T-helper 17 cell (primary cell): ENCODE measurements at places on chromosomes 2 and 18. TPM values are rescaled to one million over a fixed set of nuclear protein-coding genes. Genes with fewer than 3 reads are reported as not detected.

DNA sequence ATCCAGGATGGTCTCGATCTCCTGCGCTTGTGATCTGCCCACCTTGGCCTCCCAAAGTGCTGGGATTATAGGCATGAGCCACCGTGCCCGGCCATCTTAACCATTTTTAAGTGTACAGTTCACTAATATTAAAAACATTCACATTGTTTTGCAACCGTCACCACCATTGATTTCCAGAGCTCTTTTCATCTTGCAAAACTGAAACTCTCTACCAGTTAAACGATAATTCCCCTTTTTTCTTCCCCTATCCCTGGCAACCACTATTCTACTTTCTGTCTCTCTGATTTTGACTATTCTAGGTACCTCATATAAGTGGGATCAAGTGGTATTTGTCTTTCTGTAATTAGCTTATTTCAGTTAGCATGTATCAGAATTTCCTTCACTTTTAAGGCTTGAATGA, 16.8 kb upstream of the NEUROD1 start:
- H3K36me3 ChIP-seq: peaks cover 4% of the 10 kb centered on the region
- no peak for DNase-seq
- no peak overlapping the region for H3K4me3 ChIP-seq
- H3K27me3 ChIP-seq: peaks cover 22% of the 10 kb centered on the region

DNA sequence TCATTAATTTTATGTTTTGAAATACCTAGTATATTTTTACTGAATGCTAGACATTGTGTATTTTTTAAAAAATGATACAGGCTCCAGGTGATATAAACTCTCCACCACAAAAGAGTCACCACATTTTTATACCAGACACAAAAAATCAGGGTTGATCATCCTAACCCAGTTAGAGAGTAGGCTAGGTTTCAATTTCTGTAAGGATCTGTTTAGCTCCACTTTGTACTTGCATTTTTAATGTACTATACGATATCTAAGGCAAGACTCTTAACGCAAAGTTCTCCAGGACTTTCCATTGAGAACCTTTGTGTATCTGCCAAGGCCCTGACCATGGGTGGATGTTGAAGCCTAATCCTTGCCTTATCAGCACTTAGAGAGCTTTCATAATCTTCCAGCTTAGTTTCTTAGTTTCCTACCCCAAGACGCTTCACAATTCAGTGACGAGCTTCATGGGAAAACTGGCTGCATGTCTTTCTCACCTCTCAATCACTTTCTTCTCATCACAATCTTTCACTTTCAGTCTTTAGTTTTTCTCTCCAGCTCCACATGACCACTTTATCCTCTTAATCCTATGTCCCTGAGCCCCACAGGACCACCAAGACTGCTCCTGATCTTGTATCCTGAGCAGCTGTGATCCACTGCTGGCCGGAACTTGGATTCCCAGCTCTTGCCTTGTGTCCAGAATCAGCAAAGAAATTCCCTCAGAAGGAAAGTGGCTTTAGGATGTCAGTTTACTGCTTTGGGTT, 635.8 kb downstream of the RNF144A start:
- peaks cover 8% of the 10 kb centered on the region for H3K4me1 ChIP-seq
- no peaks in the 10 kb centered on the region for H3K27me3 ChIP-seq
- no peak for DNase-seq
- H3K27ac ChIP-seq: no peak overlapping the region
- H3K4me3 ChIP-seq: no peak overlapping the region

DNA sequence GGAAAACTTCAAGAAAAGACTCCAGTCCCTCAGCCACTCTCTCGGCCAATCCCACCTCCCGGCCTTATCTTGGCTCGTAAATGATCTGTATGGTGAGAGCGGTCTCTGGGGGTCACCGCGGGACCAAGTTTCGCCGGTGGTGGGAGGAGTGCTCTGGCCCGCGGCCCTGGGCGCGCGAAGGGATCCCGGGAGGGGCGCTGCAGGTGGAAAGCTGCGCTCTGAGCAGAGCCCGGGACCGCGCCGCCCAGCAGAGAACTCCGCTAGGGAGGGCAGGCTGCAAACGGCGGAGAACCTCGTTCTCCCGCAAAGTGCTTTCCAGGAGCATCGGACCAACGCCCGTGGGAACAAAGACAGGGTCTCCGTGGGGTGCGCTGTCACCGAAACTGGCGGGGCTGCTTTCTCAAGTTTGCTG, 622 bp downstream of the LRP2 start:
- H3K36me3 ChIP-seq: peaks cover 8% of the 10 kb centered on the region
- H3K27ac ChIP-seq: no peak overlapping the region
- DNase-seq: no peak

- H3K27ac ChIP-seq: peak within 1 kb of the TSS; percentile 91
- peaks cover 35% of the 10 kb centered on the region for H3K4me1 ChIP-seq
- peaks cover 9% of the 10 kb centered on the region for H3K27me3 ChIP-seq
- DNase-seq: peak; percentile 74
- peaks cover 3% of the 10 kb centered on the region for H3K36me3 ChIP-seq
These were observed at the start of gene ITM2C for GRCh38 chr2:230864605-230865306. Gene ITM2C (plus strand): TSS chr2:230864942. CDS start chr2:230865026, 84 bp downstream.

DNA sequence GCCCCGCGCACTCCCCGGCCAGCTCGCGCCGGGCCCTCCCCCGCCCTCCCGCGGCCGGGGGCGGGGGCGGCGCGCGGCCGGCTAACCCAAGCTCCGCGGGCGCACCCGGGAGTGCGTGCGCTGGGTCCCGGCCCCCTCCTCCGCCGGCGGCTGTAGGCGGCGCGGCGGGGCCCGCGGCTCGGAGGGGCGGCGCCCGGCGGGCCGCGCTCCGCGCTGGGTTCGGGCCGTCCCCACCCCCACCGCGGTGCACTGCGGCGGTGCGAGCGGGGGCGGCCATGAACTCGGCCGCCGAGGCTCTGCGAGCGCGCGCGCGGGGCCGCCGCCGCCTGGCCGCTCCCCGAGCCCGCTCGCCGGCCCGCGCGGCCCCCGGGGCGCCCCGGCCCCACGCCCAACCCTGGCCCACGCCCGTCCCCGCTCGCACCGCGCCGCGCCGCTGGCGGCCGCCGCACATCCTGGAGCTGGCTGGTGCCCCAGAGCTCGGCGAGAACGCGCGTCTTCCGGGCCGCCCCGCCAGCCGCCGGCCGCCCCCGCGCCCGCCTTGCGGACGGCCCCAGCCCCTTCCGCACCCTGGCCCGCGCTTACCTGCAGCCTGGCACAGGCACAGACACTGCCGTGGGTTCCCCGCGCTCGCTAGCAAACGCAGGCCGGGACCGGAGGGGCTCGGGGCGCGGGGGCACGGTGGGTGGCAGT, at the start of gene ZBTB14:
Gene ZBTB14, minus strand, starts transcription at position 496 of the 690 bp plus-strand sequence. CDS start 2,480 bp downstream, outside the sequence.
- H3K4me3 ChIP-seq: peak within 1 kb of the TSS; percentile 95
- no peaks in the 10 kb centered on the region for H3K27me3 ChIP-seq
- peaks cover 7% of the 10 kb centered on the region for H3K36me3 ChIP-seq
- peaks cover 18% of the 10 kb centered on the region for H3K4me1 ChIP-seq
- peak; percentile 60 for DNase-seq
- peak within 1 kb of the TSS; percentile 97 for H3K27ac ChIP-seq

DNA sequence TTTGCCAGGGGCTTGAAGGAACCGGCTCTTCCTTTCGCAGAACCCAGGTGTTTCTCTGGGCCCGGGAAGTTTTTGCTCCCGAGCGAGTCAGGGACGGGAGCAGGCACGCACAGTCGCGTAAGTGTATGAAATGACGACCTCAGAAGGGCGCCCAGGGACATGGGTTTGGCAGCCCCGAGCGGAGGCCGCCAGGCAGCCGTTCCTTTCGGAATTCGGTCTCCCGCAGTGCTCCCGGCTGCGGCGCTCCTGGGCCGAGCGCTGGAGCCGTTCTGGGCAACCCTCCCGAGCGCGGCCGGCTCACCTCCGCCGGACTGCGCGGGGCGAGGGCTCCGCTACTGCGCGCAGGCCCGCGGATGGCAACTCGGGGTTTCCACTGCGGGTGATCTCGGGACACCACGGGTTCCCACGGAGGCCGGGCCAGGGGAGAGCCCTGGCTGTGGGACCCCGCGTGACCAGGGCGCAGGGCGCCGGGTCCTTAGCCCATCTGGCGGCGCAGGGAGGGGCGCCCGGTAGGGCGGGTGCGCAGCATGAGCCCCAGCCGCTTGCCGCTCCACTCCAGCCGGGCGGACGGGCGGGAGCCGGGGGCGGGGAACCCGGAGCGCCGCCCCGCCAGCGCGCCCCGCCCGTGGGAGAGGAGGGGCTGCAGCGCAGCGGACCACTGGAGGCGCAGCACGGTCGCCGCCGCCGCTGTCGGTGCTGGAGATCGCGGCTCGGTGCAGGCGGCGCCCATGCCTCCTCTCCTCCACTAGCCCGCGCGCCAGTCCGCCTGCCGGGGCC, at the start of gene OSBPL6:
Gene OSBPL6, plus strand, starts transcription at position 690 of the 777 bp plus-strand sequence. CDS start 111,673 bp downstream, outside the sequence.
- peaks cover 5% of the 10 kb centered on the region for H3K4me1 ChIP-seq
- H3K27ac ChIP-seq: no peak within 1 kb of the TSS
- H3K27me3 ChIP-seq: peaks cover 58% of the 10 kb centered on the region
- no peaks in the 10 kb centered on the region for H3K36me3 ChIP-seq
- peak; percentile 53 for DNase-seq
- peak within 1 kb of the TSS; percentile 89 for H3K4me3 ChIP-seq

GRCh38 chr2:229650901-229651300, 63.5 kb downstream of the DNER start:
- H3K27me3 ChIP-seq: peaks cover 65% of the 10 kb centered on the region
- DNase-seq: no peak
- no peak overlapping the region for H3K4me3 ChIP-seq
- H3K27ac ChIP-seq: no peak overlapping the region
- H3K4me1 ChIP-seq: no peaks in the 10 kb centered on the region

GRCh38 chr2:229901819-229902218, 20.0 kb downstream of the TRIP12 start:
- no peak overlapping the region for H3K4me3 ChIP-seq
- no peak for DNase-seq

The BMP10 gene
- total RNA-seq: not detected

GRCh38 chr2:33363325-33364298, 112.8 kb upstream of the RASGRP3 start:
- DNase-seq: no peak
- H3K4me3 ChIP-seq: no peak overlapping the region
- H3K27ac ChIP-seq: no peak overlapping the region
- no peaks in the 10 kb centered on the region for H3K4me1 ChIP-seq
- H3K36me3 ChIP-seq: no peaks in the 10 kb centered on the region

GRCh38 chr2:151522556-151522955, 112.9 kb downstream of the RIF1 start:
- H3K27ac ChIP-seq: no peak overlapping the region
- no peak for DNase-seq
- H3K4me1 ChIP-seq: no peaks in the 10 kb centered on the region
- H3K36me3 ChIP-seq: no peaks in the 10 kb centered on the region

The PSMA8 gene
- total RNA-seq: 0.42 TPM

GRCh38 chr2:25294573-25295462, 46.9 kb downstream of the DNMT3A start:
- peaks cover 32% of the 10 kb centered on the region for H3K4me1 ChIP-seq
- peaks cover 2% of the 10 kb centered on the region for H3K36me3 ChIP-seq
- peak overlapping the region; percentile 91 for H3K4me3 ChIP-seq
- peak; percentile 54 for DNase-seq

DNA sequence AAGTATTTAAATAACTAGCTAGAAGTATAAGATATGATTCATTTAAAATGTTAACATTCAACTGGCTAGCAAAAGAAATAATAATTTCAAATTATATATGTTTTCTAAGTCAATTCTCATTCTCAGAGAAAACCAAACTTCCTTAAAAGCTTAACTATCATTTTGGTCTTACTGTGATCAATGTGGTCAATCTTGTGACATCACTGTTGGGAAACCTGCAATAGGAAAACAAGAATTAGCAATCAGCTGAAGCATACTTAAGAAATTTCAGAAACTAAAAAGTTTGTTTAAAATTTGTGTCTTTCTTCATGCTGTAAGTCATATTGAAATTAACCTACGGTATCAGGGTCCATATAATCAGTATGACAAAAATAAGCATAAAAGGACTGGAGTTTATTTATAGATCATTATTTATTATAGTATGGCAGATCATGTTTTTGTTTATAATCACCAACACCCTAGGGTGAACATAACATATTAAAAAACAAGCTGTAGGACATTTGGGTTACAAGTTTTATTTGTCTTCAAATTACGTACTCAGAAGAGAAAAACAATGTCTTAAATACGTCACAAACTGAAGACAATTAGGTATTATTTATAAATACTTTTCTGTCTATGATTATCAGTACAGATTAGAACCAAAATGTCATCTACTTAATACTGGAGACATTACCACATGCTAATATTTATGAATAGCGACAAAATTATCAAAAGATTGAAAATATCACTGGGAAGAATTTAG, 60.5 kb downstream of the BAZ2B start:
- H3K27me3 ChIP-seq: no peaks in the 10 kb centered on the region
- H3K27ac ChIP-seq: no peak overlapping the region

DNA sequence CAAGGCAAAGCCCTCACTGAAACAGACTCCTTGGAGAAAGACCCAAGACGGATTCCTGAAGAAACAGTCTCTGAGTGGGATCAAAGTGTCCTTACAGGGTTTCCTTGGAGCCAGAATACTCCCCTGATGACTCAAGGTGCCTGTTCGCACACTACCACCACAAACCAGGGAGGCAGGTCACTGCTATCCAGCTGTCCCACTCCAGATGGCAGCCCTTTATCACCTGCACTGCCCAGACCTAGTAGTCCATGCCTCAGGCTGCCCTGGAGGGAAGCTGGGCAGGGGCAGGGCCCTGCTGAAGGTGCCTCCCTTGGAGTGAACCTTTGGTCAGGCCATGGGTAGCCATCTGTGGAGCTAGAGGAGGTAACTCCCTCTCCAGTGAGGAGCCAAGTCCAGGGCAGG, 34.1 kb downstream of the TRABD2A start:
- DNase-seq: no peak
- H3K4me3 ChIP-seq: peak overlapping the region; percentile 84
- H3K4me1 ChIP-seq: peaks cover 73% of the 10 kb centered on the region
- peak overlapping the region; percentile 100 for H3K27ac ChIP-seq
- peaks cover 5% of the 10 kb centered on the region for H3K36me3 ChIP-seq

- H3K4me3 ChIP-seq: no peak overlapping the region
- no peaks in the 10 kb centered on the region for H3K36me3 ChIP-seq
- no peaks in the 10 kb centered on the region for H3K4me1 ChIP-seq
- no peak for DNase-seq
These were observed 117.2 kb upstream of the HS6ST1 start for GRCh38 chr2:128435576-128436478.

The SPATA3 gene
- not detected for total RNA-seq

The FBXO36 gene
- total RNA-seq: 0.75 TPM

DNA sequence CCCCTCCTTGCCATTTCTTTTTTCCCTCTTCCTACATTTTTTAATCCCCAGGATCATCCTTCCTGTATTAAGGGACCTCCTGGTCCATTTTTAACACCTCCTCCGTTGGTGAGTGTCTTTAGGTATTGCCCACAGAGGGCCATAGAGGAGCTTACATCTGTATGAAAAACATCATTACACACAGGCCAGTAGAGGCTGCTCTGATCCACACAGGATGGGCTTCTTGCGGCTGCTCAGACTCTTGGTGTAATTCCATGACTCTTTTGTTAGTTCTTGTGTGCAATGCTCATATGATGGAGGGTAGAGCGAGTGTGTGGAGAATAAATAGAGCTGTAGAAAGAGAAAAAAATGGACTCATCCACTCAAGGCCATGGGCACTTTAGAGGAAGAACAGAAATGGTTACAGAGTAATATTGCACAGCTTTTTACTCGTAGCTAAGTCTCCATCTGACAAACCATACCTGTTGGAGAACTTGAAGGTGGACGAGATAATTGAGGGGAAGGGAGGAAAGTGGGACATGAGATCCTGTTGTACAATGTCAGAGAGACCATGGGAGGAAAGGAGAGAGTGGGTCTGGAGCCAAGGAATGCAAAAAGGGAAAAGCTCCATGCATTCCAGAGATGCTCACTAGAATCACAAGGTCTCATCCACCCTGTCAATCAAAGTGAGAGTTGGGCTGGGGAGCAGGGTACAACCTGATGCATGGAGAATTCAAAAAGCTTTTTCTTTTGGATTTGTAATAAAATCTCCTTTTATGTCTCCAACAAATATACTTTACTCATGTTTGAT, 129.7 kb upstream of the TNP1 start:
- H3K4me3 ChIP-seq: no peak overlapping the region
- no peak overlapping the region for H3K27ac ChIP-seq
- no peaks in the 10 kb centered on the region for H3K36me3 ChIP-seq
- no peaks in the 10 kb centered on the region for H3K4me1 ChIP-seq
- DNase-seq: no peak
- H3K27me3 ChIP-seq: peaks cover 9% of the 10 kb centered on the region
